ENCODE measurements at places on chromosomes 5 and 9.

GRCh38 chr5:51172903-51173626, 210.2 kb upstream of the ISL1 start:
- no peak for DNase-seq

GRCh38 chr5:174376056-174376455, 330.6 kb downstream of the NSG2 start:
- DNase-seq: no peak

DNA sequence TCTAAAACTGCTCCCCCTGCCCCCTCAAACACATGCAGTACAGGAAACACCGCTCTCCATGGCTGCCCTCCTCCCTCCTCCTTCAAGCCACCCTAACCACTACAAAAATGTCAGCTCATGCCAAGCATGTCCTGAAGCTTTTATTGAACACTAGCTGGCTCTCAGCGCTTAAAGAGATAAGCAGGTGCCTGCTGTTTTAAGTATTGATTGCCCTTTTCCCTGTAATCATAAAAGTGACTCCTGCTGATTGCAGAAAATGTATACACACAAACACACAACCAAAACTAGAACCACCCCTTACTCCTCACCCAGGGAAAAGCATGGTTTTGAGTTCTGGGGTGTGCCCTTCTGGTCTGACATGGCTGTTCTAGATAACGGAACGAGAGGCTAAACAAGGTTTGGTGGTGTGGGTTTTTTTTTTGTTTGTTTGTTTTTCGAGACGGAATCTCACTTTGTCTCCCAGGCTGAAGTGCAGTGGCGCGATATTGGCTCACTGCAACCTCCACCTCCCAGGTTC, 3.7 kb upstream of the UCK1 start:
- DNase-seq: no peak

DNA sequence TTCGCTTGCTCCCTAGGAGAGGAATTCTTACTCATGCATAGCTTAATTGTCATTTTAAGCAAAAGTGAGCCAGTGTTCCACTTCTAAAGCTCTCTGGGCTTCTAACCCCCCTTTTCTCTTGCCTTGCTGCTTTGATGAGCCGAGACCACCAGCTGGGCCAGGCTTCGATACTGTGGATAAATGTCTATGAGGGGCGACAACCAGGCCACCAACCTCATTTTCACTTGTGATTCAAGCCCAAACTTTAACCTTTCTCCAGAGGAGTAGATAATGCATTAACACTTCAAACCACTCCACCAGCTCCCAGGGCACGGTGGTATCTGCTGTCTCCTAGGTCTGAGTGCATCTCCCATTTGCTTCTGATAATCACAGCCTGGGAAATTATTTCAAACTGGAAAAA, 205.6 kb downstream of the PSAT1 start:
- DNase-seq: no peak

- no peak for DNase-seq
Measured at GRCh38 chr9:127088724-127089615, 33.5 kb downstream of the ANGPTL2 start.

DNA sequence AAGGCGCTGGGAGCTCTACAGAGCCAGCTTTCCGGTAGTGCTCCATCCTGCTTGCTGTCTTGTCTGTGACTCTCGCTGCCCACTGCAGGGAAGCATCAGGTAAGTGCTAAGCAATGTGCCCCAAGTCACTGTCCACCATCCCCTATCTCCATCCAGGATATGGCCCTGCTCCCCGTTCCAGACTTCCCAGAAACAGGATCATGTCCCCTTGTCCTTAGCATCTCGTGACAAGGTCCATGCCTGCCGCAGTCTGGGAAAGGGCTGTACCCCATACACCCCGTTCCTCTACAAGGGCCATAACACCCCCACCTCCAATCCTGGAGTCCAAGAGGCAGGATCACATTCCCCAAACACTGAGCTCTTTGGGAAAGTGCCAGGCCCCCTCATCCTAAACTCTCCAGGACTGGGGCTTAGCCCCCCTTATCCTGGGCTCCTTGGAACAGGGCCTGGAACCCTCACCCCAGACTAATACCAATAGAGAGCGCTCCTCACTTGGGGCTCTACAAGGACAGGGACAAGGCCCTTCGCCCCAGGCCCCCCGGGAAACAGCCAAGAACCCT, 566 bp downstream of the RPP25L start:
- DNase-seq: no peak

DNA sequence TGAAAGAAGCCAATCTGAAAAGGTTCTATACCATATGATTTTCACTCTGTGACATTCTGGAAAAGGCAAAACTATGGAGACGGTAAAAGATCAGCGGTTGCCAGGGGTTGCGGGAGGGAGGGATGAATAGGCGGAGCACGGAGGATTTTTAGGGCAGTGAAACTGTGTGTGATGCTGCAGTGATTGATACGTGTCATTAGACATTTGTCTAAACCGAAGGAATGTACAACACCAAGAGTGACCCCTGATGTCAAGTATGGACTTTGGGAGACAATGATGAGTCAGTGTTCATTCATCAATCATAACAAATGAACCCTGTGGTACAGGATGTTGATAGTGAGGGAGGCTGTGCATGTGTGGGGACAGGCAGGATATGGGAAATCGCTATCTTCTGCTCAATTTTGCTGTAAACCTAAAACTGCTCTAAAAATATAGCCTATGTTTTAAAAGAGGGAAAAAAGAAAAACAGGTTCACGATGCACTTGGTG, 34.4 kb downstream of the ERGIC1 start:
- no peak for DNase-seq

- DNase-seq: no peak
Measured at GRCh38 chr9:72557549-72557948, 36.1 kb downstream of the TMC1 start.

DNA sequence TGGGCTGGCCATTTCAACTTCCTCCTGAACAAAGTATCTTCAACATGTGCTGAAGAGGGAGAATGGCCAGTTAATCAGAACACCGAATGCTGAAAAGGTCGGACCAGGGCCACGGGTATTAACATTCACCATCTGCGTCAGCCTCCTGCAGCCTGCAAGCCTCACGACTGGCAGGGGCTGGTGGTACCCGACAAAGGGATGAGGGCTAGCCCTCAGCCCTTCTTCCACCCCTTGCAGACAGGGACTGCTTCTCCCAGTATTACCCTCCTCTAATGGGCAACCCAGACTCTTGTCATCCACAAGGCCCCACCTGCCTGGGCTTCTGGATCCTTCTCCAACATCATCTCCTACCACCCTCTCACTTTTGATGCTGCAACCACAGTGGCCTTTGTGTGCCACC, 246.6 kb downstream of the FSTL4 start:
- peak; percentile 82 for DNase-seq

- no peak for DNase-seq
Measured at GRCh38 chr5:88089719-88090390, 178.8 kb downstream of the TMEM161B start.

DNA sequence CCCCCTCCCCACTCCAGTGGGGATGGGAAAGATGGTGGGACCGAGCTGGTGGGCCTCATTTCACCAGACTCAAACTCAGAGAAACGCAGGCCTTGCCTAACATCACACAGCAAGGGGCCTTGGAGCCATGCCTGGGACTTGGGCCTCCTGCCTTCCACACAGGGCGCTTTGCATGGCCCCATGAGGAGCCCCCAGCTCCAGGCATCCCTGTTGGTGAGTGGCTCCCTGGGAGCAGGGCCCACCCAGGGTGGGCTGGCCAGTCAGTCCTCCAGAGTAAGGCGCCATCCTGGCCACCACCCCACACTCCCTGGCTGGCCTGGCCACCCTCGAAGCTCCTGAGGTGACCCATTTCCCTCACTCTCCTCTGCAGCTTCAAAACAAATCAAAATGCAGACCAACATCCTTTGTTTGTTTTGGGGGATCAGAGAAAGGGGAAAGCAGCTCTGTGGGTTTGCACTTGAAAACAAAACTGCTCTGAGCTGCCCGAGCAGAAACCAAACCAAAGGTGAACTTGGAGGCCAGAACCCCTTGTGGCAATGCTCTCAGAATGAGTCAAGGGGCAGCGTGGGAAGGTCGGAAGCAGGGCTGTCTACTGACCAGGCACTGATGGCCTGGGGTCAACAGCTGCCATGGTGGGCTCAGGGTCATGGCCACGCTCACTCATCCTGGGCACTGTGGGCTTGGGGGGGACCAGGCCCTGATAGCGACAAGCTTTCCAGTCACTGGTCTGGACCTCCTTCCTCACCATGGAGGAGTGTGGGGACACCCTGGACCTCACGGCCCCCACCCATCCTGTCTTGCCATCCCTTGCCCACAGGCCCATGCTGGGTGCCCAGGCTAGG, 37.0 kb upstream of the VDAC1 start:
- no peak for DNase-seq

- DNase-seq: peak; percentile 82
Measured at GRCh38 chr5:15489571-15490235, 10.3 kb upstream of the FBXL7 start.

DNA sequence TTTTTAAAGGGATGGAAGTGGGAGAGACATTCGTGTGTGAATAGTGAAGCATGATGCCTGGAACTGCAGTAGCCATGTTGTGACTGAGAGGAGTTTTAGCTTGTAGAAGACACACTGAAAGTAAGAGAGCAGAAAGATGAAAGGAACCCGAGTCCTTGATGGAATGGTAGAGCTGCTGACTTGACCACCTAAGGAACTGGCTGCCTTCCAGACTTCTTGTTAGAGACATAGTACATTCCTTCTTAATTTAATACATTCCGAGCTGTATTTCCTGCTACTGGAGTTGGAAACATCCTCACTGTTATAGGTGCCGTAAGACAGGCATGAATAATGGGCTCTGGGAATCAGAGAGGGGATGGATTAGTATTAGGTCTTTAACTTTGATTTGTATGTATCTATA, 7.4 kb downstream of the CER1 start:
- no peak for DNase-seq

GRCh38 chr9:135295551-135296300, 183.9 kb upstream of the PPP1R26 start:
- no peak for DNase-seq

GRCh38 chr5:154176181-154176580, 14.4 kb upstream of the GALNT10 start:
- no peak for DNase-seq

DNA sequence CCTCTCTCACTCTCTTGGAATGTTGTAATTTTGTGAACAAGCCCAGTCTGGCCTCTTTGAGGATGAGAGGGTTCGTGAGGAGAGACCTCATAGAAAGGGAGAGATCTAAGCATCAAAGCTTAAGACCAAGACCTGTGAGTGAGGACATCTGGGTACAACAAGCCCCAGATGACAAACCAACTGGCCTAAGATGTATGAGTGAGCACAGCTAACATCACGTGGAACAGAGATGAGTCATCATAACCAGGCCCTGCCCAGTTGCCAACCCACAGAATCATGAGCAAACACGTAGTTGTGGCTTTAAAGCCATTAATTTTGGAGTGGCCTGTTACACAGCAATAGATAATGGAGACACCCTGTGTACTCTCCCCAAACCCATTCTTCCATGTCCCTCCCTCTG, 439.1 kb upstream of the KIF2A start:
- DNase-seq: no peak

DNA sequence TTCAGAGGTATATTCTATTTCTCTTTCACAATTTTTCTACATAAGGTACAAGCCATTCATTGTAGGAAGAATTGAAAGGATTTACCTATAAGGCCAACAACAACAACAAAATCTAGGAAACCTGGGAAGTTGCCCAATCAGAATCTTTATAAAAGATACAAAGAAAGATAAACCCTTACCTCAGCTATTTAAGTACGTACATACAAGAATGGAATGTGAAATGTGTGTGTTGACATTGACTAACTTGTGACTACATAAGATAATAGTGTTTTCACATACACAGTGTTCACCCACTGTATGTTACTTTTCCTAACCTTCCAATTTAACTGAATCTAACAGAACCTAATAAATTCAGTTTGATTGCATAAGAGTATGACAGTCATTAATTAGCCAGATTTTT, 154.1 kb downstream of the ADAMTS6 start:
- DNase-seq: no peak

DNA sequence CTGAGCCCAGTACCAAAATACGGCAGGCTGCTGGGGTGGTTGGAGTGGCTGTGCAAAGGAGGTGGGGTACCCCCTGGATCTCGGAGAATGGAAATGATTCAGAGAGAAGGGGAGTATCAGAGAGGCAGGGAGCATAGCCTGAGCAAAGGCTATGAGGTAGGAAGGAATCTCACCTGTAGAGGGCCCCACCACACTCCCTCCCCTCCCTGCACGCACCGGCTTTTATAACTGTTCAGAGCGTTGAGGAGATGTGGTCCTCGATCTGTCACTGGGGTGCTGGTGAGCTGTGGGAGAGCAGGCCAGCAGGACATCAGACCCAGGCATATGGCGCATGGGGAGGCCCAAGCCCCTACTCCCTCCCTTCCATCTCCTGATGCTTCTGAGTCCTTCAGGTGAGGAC, 13.2 kb downstream of the PHF19 start:
- DNase-seq: no peak

- DNase-seq: no peak
Measured at GRCh38 chr5:120330558-120330957, 133.5 kb upstream of the PRR16 start.

- no peak for DNase-seq
Measured at GRCh38 chr9:13607481-13608441, 328.3 kb upstream of the MPDZ start.

DNA sequence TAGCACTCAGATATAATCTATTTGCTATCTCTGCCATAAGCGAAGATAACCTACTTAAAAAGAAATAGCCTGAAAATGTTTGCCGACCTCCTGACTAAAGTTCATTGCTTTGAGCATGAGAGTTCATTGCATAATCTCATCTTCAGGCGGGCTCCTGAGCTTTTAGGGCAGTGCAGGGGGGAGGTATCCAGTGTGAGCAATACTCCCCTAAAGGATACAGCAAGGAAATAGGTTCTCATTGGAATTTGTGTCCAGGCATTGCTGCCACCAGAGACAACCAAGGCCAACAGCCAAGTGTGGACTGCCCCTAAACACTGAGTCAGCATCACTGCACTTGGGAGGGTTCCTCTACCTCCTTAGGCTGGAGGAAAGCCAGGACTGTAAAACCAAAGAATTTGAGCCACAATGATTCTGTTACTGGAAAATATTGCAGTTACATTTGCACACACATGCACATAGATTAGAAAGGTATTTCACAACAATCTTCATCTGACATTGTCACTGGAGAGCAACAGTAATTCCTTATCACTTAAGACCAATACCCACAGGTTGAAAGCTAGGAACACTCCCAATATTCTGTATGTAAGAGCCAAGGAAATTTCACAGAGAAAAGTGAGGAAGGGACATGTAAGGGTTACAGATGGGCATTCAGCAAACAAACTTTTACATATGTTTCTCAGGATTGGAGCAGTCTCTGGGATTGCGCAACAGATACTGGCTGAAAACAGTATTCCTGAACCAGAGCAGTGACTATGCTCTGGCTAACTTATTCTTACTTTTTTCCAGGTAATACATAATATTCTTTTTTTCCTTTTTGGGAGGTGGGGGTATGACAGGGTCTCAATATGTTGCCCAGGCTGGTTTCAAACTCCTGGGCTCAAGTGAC, 98.6 kb upstream of the TLE1 start:
- DNase-seq: no peak

DNA sequence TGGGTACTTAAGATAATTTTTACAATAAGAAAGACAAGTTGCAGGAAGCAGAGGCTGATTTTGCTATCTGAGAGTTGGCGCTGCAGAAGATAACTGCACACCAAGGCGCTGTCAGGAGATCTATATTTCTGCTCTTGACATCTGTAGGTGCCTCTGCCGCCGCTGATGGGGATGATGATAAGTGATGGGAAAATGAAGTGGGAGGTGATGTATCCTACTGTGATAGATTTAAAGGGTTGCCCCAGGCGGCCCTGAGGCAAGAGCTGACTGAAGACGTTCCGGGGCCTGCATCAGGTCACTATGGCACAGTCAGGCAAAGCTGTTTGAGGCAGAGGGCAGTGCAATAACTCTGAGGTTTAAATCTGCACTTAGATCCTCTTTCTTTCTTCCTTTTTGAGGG, 78.1 kb downstream of the SNCAIP start:
- DNase-seq: peak; percentile 29
